Peyer's patch (tissue), 4 donors: ENCODE measurements at places on chromosomes 5 and 9.

- peak; percentile 12 for DNase-seq
Observed at GRCh38 chr5:179188636-179189035, 128.5 kb downstream of the ZNF354C start.

DNA sequence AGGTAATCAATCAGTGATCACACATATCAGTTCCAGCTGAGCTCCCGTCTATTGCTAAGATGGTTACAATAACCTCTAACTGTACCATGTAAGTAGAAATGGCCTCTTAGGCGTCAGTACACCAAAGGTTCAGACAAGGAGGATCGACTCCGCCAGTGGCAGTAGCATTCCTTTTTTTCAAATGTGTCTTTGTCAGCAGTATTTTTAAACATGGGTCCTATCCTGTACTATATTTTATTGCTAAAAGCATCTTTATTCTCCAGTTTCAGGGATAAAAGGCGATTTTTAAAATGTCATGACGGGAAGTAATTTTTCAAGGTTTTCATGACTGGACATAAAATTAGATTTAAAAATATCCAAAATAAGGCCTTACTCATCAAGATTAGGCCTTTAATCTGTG, 64.8 kb upstream of the TBCA start:
- DNase-seq = no peak

- DNase-seq = no peak
Observed at GRCh38 chr5:62732677-62733121, 154.1 kb downstream of the LRRC70 start.

GRCh38 chr9:73118898-73119554, 32.6 kb upstream of the ANXA1 start:
- DNase-seq = no peak

DNA sequence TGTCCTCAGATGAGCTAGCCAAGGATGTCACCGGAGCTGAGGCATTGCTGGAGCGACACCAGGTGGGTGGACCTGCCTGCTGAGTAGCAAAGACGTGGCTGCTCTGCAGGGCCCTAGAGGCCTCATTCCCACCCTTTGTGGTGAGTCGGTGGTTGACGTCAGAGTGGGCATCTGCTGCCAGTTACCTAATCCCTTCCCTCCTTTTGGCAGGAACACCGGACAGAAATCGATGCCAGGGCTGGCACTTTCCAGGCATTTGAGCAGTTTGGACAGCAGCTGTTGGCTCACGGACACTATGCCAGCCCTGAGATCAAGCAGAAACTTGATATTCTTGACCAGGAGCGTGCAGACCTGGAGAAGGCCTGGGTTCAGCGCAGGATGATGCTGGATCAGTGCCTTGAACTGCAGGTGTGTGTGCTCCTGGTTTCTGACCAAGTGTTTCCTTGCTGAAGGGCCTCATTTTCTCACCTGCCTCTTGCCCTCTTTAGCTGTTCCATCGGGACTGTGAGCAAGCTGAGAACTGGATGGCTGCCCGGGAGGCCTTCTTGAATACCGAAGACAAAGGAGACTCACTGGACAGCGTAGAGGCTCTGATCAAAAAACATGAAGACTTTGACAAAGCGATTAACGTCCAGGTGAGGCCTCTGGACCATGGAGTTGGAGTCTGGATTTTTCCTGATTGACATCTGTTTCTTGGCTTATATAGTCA, 48.9 kb downstream of the DYNC2I2 start:
- no peak for DNase-seq

GRCh38 chr9:121654499-121655140, 3.2 kb downstream of the DAB2IP start:
- DNase-seq = no peak

- DNase-seq = no peak
Observed at GRCh38 chr5:125489146-125489545, 742.7 kb upstream of the ZNF608 start.

DNA sequence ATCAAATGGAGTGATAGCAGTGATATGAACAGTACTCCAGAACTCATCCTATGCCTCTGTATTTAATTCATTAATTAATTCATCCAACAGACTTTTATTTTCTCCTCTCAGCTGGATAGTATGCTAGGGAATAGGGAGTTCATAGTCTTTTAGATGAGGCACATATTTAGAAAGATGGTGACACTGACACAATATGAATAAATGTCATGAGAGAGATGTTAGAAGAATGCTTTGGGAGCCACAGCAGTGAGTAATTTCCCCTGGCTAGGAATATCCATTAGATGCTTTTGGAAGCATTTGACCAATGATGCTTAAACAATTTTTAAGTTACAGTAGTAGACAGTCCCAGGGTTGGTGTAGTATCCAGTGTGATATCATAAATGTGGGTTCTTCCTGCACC, 428.7 kb upstream of the SGCD start:
- DNase-seq = no peak

DNA sequence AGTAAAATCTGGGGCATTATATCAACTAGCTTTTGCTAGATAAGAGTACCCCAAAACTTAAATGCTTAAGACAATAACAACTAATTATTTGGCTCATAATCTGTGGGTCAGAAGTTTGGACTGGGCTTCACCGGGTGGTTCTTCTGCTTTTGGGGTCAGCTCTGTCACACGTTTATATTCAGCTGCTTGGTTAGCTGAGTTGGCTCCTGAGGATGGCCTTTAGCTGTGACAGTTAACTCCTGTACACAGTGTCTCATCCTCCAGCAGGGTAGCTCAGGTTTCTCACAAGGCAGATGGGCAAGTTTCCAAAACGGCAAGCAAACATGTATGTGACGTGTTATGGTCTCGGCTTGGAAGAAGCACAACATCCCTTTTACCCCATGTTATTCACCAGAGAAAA, 488.2 kb downstream of the TLE4 start:
- DNase-seq = no peak

DNA sequence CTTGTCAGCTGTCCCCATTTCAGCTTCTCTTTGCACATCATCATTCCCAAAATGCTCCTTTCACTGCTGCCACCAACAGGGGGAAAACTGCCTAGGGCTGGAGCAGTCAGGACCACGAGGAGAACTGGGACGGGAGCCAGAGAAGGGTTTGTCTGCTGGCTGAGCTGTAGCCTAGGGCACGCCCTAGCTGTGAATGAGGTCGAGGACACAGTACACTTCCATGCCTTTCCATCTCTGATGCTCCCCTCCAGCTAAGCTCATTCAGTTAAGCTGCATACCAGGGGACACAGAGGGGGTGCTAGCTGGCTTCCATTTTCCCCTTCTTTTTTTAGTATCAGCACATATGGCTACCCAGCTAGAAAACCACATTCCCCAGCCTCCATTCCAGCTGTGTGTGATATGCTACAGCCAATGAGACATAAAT, 64.7 kb downstream of the STK10 start:
- DNase-seq = no peak

DNA sequence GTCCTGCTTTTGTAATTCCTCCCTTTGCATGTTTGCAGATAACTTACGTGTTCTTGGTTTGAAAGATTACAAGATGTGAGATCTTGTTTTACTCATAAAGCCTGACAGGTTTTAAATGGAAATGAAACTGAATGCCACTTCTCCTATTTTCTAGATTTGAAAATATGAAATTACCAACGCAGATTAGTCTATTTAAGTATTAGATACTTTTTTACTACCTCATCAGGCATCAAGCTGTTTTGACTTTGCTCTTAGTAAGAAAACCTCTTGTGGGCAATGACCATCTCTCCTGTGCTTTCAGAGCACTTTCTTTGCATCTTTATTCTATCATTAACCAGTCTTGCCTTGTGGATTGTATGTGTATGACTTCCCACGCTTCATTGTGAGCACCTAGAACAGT, 3.5 kb downstream of the DMXL1 start:
- DNase-seq = no peak

- DNase-seq = no peak
Observed at GRCh38 chr9:20312732-20313131, 309.6 kb downstream of the MLLT3 start.

DNA sequence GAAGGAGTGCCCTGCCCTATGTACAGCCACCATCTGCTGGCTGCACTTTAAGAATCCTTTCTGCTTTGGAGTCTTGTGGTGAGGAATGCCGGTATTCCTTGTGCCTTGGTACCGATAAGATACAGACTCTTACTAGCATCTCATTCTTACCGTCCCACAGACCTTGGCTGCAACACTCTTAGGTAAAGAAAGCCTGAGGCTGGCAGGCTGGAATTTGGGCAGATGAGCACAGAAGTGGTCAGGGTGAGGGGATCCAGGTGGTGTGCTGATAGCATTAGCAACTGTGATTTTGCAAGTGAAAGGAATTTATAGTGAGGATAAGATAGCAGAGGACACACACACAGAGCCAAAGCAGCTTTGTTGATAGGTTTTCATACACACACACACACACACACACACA, 198.1 kb downstream of the ENC1 start:
- no peak for DNase-seq

- no peak for DNase-seq
Observed at GRCh38 chr5:143779506-143779905, 32.5 kb upstream of the HMHB1 start.

GRCh38 chr9:114500697-114501292, 4.5 kb downstream of the WHRN start:
- DNase-seq = no peak

DNA sequence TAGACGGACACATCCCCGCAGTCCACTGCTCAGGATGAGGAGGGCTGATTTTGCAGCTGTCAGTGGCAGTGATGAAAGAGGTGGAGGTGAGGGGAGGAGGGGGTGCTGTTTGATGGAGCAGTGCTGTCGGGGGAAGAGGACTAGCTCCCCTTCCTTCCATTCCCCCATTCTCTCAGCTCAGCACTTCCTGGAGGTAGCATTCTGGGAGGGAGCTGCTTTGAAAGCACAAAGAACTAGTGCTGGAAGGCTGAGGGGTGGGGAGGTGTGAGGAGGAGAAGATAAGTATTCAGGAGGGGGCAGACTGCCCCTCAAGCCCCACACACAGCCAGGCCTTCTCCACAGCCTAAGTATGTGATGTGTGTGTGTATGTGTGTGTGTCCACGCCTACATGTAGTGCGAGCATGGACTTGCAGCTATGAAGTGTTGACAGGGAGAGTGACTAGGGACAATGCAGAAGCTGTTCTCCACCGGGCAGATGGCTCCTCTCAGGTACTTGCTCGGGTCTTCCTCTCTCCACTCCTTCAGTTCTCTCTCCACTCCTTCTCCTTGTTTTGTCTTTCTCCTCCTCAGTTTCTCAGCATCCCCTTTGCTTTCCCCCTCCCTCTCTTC, 65.5 kb upstream of the HSPA9 start:
- DNase-seq = no peak

DNA sequence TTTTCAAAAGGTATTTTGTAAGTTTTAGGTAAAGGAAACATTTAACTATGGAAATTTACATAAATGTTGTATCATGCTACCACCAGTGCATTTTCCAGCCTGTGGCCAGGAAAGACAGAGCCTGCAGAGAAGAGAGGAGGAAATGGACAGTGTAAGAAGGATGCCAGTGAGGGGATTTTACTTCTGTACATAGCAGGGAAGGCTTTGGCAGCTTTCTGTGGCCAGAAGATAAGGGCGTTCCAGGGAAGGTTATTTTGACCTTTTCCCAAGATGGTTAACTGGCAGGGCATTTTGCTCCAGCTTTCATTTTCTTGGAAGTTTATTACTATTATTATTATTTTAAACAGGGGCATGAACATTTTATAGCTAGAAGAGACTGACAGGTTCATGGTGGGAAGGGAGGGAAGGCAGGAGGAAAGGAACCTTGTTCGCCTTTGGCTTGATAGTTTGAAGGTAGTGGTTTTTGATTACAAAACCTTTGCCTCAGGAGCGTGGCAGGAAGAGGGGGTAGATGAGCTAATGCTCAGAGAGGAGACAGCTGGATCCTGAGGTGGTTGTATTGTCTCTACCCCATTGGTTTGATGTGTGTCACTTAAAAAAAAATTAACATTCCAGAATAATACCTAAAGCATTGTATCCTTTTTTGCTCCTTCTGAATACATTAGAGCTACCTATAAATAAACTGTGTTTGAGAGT, 4.1 kb downstream of the ISOC1 start:
- no peak for DNase-seq

- DNase-seq = no peak
Observed at GRCh38 chr5:137186759-137187461, 312.2 kb downstream of the SPOCK1 start.

- DNase-seq = peak; percentile 32
Observed at GRCh38 chr9:93083592-93084470, 12.2 kb upstream of the CARD19 start.

DNA sequence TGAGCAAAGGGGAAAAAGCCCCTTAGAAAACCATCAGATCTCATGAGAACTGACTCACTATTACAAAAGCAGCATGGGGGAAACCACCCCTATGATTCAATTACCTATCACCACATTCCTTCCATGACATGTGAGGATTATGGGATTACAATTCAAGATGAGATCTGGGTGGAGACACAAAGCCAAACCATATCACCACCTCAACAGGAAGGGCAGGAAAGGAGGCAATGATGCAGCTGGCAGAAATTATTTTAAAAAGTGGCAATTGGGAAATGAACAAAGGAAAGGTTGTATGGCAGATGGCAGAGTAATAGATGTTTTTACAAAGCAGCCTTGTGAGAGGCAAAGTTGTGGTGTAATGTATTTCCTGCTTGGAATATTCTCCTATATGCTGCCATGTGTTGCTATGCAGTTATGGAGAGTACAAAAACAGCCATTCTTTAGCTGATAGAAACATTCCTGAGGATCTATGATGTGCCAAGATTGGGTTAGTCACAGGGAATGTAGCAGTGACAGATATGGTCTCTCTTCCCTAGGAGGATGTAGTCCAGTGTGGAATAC, 138.8 kb downstream of the SMC2 start:
- DNase-seq = no peak

DNA sequence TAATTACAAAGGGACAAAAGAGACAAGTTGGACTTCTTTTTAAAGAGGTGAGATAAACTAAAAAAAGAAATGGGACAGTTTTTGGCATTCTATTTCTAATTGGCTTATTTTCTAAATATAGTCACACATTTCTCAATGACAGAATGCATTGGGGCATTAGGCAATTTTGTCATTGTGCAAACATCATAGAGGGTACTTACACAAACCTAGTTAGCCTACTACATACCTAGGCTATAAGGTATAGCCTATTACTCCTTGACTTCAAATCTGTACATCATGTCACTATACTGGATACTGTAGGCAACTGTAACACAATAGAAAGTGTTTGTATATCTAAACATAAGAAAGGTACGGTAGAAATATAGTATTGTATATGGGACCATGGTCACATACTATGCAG, 56.1 kb downstream of the LSM11 start:
- DNase-seq = no peak

GRCh38 chr5:39547553-39548154, 122.9 kb upstream of the DAB2 start:
- no peak for DNase-seq

DNA sequence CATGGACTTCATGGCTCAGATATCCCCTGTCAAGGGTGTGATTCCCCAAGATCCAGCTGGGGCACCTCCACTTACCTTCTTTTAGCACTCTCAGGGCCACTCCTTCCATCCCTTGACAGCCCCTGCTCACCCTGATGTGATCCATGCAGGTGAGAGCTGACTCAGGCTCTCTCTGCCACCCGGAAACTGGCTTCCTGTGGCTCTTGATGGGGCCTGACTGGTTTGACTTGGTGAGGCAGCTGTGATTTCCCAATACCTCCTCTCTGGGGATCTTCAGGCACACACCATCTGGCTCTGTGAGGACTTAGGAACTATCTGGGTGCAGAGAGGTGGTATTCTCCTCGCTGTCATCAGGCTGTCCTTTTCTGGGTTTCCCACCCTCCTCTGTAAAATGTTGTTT, 7.9 kb upstream of the FAT2 start:
- no peak for DNase-seq
